ENCODE measurements at places on chromosomes 4 and X.

GRCh38 chrX:67568769-67569168 is 24.9 kb downstream of the AR start:
- DNase-seq: no peak

DNA sequence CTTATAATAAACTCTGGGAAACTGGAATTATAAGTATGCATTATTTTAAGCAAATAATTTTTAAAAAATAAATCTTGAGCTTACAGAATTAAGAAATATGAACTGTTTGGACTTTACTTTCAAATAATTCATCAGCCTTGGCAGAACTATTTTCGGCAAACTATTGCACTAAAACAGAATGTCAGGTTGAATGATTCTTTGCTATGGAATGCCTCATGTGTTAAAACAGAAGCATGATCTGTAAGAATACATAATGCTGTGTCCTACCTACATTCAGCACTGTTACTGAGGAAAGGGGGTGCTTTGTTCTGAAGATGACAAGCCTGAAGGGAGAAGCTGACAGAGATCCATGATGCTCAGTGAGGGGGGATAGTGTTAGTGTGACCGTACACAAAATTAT is 55.6 kb upstream of the EXOC1L start:
- no peak for DNase-seq

DNA sequence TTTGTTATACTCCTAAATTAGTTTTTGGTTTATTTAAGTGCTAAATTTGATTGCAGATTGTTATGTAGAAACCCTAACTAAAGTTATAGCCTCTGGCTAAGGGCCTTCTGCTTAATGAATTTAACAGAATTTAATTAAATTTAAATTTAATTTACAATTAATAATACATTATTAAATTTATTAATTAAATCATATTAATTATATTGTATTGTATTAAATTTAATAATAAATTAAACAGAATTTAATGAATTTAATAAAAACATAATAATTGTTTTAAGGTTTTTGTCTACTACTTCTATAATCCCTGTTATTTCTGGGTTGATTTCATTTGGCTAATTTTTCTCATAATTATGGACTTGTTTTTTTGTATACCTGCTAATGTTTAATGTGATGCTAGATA is 141.9 kb upstream of the TECRL start:
- DNase-seq: no peak

DNA sequence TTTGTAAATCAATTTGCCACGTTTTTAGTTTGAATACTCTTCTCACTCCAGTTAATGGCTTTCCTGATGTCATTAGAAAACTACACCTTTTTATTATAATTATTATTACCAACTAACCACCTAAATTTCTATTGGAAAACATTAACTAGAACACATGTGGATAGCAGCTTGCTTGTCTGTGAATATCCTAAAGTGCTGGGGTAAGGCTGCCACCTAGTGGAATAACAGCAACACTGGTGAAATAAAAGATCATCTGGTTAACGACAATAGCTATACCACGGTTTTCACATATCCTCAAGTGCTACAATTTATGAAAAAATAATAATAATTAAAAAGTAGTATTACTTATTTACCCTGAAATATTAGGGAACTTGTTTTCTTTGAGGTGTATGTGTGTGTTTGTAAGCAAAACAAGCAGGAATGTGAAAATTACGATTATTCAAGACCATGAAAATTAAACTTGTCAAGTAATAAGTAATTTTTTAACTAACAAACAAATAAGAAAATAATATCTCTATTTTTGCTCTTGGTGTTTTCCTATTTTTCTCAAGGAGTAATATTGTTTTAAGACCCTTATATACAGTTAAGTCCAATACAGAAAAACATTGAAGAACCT is 130.1 kb upstream of the TECRL start:
- DNase-seq: peak; percentile 0

- no peak for DNase-seq
Observed at GRCh38 chr4:40281913-40282312, 53.2 kb upstream of the CHRNA9 start.

- no peak for DNase-seq
Observed at GRCh38 chrX:50973199-50973598, 62.7 kb downstream of the BMP15 start.

DNA sequence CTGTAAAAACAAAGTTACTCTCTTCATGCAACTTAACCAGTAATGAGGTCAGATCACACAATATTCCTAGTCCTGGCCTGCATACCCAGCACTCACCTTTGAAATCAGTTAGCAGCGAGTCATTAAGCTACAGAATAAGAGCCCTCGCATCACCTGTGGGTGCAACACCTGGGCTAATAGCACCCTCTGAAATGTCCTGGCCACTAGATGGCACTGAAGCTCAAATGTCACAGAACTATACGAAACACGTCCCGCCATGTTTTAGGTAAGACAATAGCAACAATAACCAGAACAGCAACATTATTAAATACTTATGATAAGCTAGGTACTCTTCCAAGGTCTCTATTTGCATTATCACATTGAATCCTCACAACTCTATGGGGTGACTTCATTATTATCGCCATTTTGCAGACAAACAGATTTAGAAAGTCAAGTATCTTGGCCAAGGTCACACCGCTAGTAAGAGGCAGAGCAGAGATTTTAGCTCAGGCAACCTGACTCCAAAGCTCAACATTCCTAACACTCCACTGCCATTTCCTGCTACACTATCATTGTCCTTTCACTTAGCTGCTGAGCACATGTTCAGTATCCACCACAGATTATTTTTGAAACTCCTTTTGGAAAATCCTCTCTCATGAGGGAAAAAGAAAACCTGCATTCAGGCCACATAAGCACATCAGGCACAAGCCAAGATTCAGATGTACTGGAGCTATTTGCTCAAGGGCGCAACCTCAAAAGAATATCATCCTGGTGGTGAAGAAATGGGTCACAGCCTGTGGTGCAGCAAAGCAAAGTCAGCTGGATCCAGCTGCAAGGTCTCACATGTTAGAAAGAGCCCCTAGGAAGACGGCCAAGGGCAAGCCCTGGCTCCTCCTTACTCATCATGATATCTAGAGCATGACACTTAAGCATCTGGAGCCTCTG is 59.5 kb upstream of the KDR start:
- DNase-seq: peak; percentile 8

DNA sequence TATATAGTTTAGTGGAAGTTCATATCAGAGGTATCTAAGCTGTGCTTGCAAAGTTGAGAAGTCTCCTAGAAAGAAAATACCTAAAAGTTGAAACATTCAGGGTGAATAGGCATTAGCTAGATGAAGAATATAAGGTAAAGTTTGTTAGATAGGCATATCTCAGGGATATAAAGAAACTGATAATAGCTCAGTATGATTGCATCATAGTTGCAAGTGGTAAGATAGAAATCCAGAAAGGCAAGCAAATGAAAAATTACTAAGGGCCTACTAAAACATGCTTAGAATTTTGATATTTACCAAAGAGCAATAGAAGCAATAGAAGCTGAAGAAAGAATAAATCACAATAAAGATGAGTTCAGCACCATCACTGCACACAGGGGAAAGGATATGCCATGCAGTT is 610.0 kb upstream of the ADGRL3 start:
- DNase-seq: no peak

DNA sequence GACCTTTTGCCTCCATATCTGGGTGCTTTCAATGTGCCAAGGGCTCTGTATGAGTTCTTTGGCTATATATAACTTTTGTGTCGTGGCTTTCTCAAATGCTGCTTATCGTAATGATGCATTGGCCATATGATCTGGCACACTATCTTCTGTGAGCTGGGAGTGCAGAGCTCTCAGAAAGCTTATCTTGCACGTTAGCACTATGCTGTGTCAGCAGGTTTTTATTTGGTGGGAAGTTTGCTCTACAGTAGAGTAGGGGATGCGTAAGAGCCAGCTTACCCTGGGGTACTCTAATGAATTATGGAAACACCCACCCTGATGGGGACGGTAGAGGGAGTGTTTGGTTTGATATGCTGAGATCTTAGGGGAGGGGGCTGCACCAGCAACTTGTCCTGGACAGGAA is 119.6 kb downstream of the FAAH2 start:
- no peak for DNase-seq

DNA sequence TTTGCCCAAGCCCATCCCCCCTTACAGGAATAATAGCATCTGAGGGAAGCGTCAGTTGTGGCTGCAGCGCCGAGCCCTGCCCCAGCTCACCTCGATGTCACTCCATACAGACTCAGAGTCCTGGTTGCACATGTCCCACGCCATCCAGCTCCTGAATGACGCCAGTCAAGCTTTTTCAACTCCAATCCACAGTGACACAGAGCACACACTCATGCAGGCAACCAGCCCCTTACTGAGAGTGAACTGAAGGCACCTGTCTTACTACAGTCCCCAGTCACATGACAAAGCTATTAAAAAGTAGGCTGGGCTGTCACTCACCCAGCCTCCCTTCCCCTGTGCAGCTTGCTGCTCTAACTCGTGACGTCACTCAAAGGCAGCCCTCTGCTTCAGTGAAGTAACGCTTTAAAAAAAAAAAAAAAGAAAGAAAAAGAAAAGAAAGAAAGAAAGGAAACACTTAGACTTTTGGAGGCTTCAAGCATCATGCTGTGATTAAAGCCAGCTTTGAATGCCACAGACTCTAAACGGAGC is at the start of gene PPARGC1A:
TSS of gene PPARGC1A (minus strand) at position 234 of the 528 bp plus-strand sequence. CDS start at position 144, 90 bp downstream.
- DNase-seq: no peak

DNA sequence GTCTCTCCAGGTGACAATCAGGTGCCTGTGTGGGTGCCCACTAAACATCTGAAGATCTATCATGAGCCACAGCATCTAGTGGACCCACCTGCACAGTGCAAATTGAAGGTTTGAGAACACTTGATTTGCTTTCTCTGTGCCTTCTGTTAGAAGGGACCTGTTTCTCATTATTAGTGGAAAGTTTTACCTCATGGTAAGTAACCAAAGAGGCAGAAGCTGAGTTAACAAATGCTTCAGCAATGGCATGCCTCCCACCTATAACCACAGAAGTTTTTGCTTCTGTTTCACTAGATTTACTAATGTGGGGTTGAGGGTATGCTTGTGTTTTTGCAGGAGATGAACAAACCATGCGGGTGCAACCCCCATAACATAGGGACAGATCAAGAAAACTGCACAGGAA is 297.4 kb upstream of the DKK2 start:
- DNase-seq: no peak

DNA sequence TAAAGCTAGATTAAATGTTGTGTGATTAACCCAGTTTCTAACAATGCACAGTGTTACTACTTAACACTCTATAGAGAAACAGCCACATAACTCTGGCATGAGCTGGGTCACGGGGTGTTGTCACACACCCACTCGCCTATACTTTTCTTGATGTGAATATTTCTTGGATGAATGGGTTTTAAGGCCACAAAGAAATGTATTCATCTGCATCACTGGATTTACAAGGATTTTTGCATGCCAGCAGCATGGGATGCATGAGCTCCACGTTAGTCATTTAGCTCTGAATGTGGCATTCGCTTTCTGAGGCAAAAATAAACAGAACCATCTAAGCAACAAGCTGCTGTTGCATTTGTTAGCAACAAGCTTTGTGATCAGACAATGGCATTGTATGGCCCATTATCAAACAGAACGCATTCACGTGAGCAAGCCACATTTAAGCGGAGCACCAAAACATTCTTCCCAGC is 89.7 kb downstream of the LRP2BP start:
- DNase-seq: no peak

- no peak for DNase-seq
Observed at GRCh38 chr4:159014859-159015258, 88.0 kb upstream of the RAPGEF2 start.

- DNase-seq: peak; percentile 18
Observed at GRCh38 chr4:92825256-92825655, 521.5 kb downstream of the GRID2 start.

DNA sequence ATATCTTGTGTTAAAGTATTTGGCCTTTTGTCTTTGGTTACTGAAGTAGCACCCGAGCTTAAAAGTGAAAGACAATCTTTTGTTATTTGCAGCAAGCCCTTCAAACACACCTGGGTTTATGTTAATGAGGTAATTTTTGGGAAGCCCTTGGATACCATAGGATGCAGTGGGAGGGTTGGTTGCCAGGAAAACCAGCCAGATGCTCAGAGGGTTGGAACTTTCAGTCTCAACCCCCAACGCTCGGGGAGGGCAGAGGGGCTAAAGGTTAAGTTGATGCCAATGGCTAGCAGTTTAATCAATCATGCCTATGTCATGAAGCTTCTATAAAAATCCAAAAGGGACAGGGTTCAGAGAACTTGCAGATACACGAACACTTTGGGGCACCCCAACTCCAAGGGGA is 17.2 kb upstream of the GPR173 start:
- DNase-seq: no peak

DNA sequence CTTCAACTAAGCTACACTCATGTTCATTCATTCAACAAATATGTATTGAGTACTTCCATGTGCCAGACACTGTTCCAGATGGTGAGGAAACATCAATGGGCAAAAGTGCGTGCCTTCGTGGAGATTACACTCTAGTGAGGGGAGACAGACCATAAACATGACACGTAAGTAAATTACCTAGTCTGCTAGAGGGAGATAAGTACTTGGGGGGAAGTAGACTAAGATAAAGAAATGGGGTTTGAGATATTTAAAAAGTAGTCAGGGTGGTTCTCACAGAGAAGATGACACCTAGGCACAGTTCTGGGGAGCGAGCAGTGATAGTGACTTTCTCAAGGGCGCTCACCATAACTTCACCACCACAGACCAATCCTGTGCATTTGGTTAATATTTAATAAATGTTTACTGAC is 11.7 kb downstream of the JCHAIN start:
- DNase-seq: no peak

- no peak for DNase-seq
Observed at GRCh38 chr4:62119195-62119594, 919.1 kb downstream of the ADGRL3 start.

DNA sequence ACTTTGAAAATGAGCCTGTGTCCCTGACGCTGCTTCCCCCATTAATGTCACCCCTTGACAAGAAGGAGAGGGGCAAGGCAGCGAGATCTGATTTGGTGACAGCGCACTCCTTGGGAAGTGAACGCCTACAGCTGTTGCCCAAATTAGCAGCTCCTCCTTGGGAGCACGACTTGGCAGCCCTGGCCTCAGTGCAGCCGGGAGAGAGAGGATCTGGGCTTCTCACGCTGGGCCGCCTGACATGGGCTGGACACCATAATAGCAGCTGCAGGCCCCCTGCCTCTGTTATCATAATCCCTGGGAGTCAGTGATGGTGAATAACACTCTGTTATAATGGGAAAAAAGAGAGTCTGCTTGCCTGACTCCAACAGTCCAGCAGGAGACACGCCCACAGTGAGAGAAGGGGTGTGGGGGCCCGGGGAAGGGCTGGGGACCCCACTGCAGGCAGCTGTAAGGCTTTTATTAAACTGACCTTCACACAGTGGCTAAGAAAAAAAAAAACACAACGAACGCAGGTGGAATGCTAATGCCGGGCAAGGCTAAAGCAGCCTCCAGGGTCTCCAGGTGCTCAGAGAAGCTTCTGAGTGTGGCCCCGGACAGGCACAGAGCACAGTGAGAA is 73.3 kb downstream of the PSAPL1 start:
- DNase-seq: no peak

DNA sequence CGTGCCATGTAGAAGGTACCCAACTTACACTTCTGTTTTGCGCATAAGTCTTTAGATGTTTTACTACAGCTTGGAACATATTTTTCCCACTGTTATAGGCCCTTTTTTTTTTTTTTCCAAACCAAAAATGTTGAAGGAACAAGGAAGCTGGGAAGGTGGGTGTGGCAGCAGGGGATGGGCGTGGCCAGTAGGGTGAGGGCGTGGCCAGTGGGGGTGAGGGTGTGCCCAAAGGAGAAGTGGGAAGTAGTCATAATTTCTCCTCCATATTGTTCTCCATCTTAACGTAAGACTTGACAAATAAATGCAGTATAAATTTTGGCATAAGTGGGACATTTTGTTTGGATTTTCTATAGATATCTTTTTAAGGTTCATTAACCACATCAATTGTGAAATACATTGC is 30.4 kb downstream of the CLDN22 start:
- no peak for DNase-seq

- no peak for DNase-seq
Observed at GRCh38 chr4:86481440-86481839, 112.7 kb upstream of the PTPN13 start.
